Epithelial cell of esophagus (primary cell): ENCODE measurements at places on chromosomes 5 and 9.

DNA sequence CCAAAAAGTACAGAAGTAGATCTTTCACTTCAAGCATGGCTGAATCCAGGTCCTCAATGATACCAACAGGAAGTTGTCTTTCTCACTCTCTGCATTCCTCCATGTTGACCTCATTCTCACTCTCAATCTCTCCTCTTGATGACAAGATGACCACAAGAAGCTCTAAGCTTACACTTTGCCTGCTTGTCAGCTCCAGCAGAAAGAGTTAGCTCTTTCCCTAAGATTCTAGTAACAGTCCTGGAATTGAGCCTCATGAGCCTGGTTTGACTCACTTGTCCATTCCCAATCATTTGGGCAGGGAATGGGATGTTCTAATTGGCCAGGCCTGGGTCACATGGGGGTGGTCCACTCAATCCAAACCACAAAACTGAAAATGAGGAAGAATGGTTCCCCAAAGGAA is 3.3 kb upstream of the CLTA start:
- peak; percentile 55 for DNase-seq

GRCh38 chr5:19406576-19407365 is 581.2 kb downstream of the CDH18 start:
- DNase-seq: no peak

GRCh38 chr5:111626473-111627148 is 114.3 kb upstream of the STARD4 start:
- DNase-seq: no peak

GRCh38 chr9:107614765-107615164 is 125.2 kb upstream of the KLF4 start:
- DNase-seq: no peak

GRCh38 chr5:61465066-61465465 is 133.0 kb downstream of the ZSWIM6 start:
- no peak for DNase-seq

- DNase-seq: peak; percentile 60
Observed at GRCh38 chr5:171647043-171647903, 138.3 kb upstream of the SMIM23 start.

DNA sequence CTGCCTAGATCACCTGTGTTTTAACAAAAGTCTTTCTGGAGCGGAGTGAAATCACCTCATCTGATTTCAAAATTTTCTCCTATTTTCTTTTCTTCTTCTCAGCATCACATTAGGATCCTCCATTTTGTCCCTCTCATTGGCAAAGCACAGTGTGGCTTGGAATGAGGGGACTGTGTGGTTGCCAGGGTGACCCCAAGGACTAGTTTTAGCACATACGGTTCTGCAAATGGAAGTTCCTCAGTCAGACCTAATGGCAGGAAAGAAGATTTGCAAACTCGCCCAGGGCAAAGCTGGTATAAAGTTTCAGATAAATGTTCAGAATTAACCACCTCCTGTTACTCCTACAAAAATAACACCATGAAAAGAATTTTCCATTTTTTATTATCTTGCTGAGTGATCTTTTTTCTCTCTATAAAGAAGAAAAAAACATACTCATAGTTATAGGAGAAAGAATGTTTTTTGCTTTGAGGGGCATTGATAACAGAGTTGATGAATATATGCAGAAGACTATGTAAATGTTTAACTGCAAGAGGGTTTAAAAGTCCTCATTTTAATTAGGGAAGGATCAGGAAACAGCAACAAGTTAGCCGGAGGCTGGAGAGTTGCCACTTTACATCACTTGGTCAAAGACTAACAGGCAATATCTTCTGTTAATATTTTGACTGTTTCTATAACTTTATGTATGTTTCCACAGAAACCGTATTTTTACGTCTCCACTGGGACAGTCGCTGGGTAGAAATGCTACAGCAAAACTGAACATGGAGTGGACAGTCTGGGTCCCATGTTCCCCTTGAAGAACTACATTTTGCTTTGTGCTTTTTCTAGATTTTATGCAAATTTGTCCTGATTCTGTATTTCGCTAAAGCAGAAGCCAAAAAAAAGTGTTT is 257.8 kb downstream of the NR2F1-AS1 start:
- DNase-seq: no peak

DNA sequence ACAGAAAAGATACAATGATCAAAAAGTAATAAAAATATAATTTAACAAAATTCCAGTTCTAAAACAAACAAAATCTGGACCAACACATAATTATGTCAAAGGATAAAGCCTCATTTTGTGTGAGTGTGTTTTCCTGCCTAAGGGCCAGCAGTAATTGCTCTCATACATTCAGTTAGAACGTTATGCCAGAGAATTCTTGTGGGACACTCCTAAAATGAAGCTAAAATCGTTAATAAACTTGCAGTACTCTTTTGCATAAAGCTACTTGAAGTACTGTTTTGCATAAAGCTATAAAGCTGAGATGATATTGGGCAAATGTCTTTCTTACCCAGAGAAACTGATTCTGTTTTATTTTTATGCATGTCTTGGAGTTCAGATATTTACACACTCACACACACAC is 1072.3 kb downstream of the MAT2B start:
- DNase-seq: no peak

DNA sequence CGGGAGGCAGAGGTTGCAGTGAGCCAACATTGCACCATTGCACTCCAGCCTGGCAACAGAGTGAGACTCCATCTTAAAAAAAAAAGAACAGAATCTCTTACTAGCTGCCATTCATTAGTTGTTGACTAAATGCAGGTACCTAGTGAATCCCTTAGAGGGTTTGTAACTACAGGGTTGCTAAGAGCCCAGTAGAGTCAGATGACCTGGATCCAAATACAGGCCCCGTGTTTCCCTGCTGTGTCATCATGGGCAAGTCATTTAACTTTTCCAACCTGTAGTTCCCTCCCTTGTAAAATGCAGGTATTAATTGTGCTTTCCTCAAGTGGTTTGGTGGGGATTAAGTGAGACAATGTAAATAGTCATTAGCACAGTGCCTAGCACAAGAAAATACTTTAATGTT is 32.8 kb downstream of the PLAC8L1 start:
- peak; percentile 37 for DNase-seq

- DNase-seq: no peak
Observed at GRCh38 chr5:151234476-151235238, 10.8 kb upstream of the CCDC69 start.

GRCh38 chr9:81308404-81308803 is 380.9 kb downstream of the TLE1 start:
- no peak for DNase-seq

- DNase-seq: no peak
Observed at GRCh38 chr5:156400231-156400986, 73.4 kb downstream of the SGCD start.

DNA sequence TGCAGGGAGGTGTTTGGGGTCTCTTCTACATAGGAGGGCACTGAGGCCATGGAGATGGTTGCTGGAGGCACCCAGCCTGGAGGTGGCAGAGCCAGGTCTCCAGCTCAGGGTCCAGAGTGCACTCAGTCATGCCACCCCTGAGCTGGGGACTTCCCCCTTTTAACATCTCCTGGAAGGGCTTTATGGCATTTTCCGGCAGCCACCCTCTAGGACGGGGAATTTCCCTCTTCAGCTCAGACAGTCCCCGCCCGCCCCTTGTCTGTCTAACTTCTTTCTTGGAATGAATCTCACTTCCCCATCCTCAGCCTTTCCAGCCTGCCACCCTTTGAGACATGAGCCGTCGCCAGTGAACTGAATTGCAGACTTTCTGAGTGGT is 49.9 kb downstream of the COL15A1 start:
- no peak for DNase-seq

- DNase-seq: no peak
Observed at GRCh38 chr5:176918613-176919012, 19.5 kb upstream of the HK3 start.

- DNase-seq: no peak
Observed at GRCh38 chr5:163467682-163468081, 7.2 kb downstream of the HMMR start.

DNA sequence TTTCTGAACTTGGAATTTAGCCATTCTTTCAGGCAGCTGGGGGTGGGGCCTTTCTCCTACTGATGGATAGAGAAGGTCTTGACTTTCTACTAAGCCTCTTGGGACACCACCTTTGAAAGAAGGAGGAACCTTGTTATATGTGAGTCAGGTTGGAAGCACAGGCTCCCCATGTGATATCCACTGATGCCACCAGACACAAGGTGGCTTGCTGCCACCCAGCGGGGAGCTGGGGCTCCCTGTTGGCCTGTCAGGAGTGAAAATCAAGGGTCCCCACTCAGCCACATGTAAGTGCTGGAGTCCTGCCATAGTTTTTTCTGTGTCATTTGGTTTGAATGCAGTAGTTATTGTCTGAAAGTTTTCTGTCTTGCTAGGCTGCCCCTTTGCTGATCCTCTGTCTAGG is 252.4 kb upstream of the NFIL3 start:
- DNase-seq: peak; percentile 51

- DNase-seq: no peak
Observed at GRCh38 chr9:114056527-114056926, 21.6 kb downstream of the AMBP start.

DNA sequence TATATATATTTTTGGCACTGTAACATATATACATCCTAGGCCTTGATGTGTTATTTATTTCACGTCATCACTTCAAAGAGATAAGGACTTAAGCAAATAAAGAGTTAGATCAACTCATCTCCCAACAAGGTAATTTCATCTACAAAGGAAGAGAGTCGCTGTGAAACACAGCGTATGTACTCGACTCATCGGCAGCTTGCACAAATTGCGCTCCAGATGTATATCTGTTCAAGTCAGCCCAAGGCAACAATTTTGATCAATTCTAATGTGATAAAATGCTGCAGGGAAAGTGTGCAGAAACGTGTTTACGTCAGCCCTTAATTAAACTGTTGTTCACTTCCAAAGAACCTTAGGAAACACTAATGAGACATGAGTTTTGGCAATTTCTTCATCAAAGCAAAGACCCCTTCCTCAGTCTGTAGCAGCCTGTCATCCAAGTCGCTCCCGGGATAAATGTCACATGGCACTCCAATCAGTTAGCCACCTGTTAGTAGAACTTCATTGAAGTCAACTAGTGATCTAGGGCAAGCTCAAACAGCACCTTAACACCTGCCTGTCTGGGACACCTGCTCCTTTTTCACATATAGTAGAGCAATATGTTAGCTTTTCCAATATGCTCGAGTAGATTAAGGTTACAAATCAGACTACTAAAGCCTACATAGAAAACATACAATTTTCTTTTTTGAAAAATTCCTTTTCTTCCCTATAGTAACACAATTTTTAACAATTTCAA is 182.4 kb downstream of the NFIB start:
- DNase-seq: no peak

DNA sequence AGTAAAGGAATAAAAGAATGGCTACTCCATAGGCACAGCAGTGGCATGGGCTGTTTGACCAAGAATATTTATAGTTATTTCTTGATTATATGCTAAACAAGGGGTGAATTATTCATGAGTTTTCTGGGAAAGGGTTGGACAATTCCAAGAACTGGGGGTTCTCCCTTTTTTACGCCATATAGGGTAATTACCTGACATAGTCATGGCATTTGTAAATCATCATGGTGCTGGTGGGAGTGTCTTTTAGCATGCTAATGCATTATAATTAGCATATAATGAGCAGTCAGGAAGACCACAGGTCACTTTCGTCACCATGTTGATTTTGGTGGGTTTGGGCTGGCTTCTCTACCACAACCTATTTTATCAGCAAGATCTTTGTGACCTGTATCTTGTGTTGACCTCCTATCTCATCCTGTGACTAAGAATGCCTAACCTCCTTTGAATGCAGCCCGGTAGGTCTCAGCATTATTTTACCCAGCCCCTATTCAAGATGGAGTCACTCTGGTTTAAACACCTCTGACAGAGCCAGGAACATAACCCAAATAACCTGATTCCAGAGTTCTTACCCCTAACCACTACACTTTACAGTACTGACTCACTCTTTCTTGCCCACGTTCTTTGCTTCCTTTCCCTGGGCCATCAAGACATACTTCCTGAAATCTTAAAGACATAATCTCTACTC is 25.0 kb upstream of the MRPS30 start:
- no peak for DNase-seq

DNA sequence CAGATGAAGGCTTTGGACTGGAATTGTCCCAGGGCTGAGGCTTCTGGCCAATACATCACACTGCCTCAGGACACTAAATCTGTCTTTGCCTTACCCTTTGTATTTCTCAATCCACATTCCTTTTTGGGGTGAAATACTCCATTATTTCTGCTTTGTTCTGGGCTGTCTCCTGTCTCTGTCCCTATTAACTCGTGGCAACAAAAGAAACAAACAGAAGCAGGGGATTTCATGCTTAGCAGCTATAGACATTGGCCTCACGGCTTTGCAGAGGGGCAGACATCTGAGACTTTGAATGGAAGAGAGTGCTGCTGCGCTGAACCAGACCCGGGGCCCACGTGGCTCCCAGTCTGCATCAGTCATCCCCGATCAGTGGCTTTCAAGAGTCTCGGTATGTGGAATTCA is 129.7 kb downstream of the ARL15 start:
- no peak for DNase-seq

GRCh38 chr9:107738789-107739188 is 249.2 kb upstream of the KLF4 start:
- DNase-seq: peak; percentile 81

DNA sequence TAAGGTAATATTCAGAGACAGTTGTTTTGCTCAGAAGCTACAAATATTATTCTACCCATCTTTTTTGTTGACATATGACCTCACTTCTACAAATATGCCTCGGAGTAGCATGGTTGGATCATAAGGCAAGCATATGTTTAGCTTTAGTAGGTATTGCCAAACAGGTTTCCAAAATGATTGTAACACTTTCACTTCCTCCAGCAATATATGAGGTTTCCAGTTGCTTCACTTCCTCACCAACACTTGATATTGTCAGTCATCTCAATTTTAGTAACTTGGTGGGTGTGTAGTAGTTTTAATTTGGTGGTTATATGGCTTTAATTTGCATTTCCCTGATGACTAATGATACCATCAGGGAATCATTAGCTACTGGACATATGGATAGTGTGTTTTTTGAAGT is 46.7 kb downstream of the TNFSF8 start:
- peak; percentile 84 for DNase-seq

DNA sequence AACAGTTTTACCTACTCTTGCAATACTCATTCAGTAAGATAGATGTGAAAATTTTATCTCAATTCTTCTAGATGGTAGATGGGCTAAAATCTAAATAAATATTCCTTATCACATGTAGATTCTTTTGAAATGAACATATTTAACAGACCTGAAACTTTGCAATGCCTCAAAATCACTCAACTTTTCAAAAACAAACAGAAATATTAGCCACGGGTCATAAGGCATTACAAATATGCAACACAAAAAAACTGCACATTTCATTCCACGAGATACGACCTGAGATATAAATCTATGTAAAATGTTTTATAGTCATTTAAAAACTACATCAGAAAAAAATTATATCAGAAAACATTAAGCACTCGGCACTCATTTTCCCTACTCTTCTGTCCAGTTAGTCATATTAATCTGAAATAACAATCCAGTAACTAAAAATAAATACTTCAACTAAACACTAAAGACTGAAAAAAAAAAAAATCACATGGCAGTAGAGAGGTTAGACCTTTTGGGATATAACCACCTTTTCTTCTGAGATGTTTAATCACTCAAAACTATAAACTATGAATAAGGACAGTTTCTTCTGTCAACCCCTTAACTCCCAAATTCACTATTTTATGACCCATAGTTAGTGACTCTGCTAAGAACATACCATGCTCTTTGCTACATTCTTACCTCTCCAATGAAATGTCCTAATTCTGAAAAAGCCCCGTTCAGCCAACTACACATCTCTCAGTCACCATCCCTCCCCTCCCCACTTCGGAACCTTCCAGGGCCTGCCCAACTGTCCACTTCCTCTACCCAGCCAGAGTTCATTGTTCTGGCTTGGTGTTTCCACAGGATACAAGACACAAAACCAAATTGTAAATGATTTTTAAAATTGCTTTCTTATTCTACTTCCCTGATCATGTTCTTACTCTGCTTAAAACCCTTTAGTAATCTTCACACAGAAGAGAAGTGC is 6.4 kb downstream of the HOMER1 start:
- no peak for DNase-seq
